ENCODE measurements at places on chromosomes 12 and 14.

GRCh38 chr12:18591473-18591872, 146.3 kb downstream of the PLCZ1 start:
- DNase-seq, result no peak

DNA sequence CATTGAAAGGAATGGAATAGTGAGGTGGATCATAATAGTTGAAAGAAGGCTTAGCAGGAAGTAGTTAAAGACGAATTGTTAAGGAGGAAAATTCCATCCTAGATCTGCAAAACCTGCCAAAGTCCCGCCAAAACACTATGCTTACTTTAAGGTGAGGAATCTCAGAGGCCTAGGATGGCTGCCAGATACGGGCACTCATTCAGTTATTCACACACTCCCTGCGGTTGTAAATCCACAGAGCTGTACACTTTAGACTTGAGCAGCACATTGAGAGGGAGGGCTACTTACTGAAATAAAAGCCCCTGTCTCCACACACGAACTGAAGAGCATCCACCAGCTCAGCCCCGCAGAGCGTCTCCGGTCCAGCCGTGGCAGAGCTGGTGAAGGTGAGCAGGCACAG, 5.0 kb downstream of the IGF1 start:
- DNase-seq, result no peak

DNA sequence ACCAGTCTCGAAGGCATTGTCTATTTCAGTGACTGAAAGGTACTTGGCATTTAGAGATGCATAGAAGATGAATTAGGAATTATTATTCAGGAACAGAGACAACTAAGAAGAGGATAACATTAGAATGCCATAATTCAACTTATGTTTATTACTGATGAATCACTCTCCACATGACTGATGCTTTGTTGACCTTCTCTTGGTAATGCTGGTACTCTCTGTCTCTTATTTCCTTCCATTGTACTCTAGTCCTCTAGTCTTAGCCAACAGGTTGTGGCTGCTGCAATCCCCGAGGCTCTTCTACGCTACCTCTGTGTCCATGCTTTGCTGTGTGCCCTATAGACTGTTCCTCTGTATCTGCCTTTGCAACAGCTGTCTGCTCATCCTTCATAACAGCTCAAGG, 652.9 kb downstream of the NRXN3 start:
- no peak for DNase-seq

DNA sequence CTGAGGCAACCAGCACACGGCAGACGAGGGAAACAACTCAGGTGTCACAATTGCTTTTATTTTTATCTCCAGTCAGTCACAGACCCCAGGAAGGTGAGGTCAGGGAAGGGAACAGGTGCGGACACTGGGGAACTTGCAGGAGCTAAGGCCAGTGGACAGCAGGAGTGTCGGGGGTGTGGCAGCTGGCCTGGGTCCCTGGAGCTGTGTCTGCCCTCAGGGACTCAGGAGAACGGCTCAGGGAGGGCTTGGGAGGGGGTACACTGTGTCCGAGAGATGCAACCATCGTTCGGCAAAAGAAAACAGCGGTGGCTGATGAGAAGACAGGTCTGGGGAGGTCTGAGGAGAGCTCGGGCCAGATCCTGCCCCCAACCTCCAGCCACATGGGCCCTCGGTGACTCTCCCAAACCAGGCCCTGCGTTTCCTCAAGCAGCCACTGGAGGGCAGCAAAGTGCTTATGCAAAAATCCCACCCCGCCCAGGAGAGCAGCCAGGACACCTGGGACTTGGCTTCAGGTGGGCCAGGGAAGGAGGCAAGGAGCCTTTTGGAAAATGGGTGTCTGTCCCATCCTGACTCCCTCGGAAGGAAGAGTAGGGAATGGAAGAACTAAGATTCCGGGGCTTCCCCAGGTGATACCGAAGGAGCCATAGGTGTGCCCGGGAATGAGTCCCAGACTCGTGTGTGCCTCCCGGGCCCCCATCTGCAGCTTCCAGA, 24.1 kb upstream of the BCDIN3D start:
- DNase-seq, result no peak

DNA sequence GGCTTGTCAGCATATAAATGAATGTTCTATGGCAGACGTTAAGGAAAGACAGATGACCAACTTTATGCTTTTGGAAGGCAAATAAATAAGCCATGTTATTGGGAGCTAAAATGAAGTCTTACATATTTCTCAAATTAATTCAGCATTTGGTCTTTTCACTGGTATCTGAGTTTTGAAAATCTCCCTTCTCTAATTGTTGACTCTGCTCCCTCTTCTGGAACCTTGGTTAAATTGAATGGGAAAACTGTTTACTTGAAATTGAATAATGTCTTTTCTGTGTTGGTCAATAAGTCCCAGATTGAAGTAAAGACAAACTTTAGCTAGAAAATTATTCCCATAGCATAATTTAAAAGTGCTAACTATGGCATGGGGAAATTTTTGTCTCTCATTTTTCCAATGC, 38.7 kb downstream of the LGR5 start:
- no peak for DNase-seq

DNA sequence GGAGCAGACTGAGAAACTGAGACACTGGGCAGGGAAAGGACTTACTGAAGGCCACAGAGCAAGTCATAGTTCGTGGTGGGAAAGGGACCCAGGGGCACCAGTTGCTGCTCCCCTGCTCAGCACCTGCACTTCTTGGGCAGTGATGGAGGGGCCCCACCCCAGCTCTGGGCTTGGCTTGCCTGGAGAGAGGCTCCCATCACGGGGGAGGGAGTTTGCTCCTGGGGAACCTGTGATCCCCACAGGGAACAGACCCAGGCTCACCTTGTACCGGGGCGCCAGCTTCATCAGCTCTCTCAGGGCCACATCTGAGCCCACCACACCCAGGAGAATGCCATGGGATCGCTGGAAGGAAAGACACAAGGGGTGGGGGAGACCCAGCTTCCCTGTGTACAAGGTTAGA, 39.8 kb downstream of the CACNA2D4 start:
- no peak for DNase-seq

DNA sequence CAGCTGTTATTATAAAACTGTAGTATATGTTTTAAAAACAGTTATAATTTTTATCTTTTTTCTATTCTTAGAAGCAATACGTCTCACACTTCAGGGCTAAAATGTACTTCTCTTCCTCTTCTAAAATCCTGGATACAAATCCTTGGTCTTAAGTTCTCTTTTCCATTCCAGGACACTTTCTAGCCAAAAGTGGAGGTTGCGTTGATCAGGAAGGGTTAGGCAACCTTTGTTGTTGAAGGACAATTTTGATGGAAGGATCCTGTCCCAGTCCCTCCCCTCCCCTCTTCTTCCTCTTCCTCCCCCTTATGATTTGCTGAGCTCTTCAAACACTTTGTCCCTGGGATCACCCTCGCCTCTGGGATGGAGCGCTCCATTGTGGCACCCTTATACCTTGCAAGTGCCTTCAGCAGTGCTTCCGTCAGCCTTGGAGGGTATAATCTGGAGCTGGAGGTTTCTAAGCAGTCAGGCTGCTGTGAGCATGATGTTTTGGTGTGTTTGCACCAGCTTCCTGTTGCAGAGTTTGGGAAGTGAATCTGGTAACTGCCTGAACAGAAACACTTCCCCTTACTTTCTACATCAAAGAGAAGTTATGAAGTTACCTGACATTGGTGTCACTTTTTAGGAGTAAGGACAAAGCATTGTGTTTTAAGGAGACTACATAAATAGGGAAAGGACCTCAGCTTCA, 87.4 kb upstream of the SLC38A2 start:
- no peak for DNase-seq

All from AG04449 (cell line).